ENCODE measurements at places on chromosomes 5 and 9.

- no peak for DNase-seq
Measured at GRCh38 chr9:75964427-75964826, 74.0 kb downstream of the PCSK5 start.

DNA sequence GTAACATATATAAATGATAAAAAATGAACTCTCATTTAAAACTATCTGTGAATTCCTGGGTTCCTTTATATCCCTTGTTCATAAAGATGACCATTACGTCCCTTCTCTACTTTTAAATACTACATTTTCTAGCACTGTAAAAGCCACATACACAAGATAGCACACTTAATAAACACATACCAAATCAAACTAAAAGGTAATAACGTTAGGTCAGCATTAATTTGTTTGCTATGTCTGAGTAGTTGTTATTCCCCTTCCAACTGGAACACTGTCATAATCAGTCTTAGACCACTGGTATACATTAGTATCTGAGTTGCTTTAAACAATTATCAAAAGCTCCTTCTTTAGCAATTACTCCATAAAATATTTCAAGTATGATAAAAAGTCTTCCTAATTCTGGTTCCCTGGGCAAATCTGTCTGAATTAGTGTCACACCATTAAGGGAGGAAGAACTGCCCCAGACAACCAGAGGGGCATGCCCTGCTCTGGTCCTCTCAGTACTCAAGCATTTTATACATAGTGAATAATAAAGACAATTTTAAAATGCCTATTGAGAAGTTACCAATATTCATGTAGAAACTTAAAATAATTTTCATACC is 98.1 kb downstream of the RAPGEF6 start:
- no peak for DNase-seq

GRCh38 chr9:121217609-121218292 is 16.1 kb upstream of the RAB14 start:
- no peak for DNase-seq

GRCh38 chr5:76303921-76304320 is 99.2 kb upstream of the IQGAP2 start:
- no peak for DNase-seq

DNA sequence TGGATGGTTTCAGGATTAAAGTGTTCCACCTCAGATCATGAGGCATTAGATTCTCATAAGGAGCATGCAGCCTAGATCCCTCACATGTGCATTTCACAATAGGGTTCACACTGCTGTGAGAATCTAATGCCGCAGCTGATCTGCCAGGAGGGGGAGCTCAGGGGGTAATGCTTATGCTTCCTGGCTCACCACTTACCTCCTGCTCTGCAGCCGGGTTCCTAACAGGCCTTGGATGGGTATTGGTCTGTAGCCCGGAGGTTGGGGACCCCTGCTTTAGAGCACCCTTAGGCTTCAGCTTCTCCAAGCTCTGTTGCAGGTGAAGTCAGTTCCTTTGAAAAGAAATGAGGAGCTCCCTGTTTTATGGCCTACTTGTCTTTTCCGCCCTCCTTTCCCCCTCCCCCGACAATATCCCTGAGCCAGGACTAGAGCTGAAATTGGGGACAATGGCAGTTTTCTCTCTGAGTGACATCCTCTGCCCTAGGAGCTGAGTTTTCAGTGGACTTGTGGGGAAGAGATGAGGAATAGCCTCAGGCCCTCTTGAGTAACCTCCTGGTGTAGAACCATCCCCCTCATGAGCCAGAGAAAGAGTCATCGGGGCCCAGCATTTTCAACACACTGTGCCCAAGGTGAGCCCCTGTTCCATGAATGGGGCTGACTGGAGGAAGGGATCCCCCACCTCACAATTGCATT is 16.2 kb upstream of the MAT2B start:
- DNase-seq: no peak

DNA sequence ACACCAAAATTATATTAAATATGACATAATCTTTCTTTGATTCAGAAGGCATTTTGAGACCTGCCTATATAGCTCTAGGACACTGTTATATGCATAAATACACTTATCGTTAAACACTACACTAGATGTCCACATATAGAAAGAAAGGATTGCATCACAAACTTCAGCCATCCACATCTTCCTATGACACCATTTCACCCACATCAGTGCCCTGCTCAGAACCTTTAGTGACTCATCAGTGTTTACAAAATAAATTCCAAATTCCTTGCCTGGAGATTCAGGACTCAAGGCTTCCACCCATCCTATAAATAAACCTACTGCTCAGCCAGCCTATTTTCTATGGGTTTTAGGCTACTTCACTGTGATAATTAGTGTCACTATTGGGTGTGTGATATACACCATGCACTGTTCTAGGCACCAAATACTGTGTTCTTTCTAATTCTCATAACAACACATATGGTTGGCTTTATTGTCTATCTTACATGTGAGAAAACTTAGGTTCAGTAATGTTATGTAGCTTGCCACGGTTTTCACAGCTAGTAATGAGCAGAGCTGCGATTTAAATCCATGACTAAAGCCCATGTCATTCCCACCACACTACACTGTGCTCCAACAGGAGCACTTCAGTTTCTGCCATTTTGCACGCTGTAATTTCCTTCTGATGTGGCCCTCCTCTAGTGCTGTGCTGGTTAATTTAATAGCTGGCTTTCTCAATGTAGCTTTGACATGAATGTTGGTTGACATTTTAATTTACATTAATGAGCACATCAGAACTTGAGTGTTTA is 103.3 kb downstream of the SREK1 start:
- DNase-seq: no peak

DNA sequence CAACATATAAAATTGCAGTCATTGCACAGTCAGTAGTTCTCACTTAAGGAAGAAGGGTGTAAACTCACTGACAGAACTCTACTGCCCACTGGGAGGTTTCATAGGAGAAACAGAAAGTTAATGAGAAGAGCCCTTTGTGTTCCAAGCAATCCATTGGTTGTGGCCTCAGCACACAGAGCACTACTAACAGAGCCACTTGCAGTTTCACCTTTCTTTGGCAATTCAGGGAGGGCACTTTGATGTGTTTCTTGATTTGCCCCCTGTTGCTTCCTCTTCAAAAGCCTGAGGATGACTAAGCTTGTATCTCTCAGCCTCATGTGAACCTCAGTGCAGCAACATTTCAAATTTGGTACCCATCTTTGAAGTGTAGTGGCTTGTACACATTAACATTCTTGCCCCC is 409.4 kb downstream of the DMRTA1 start:
- DNase-seq: no peak

DNA sequence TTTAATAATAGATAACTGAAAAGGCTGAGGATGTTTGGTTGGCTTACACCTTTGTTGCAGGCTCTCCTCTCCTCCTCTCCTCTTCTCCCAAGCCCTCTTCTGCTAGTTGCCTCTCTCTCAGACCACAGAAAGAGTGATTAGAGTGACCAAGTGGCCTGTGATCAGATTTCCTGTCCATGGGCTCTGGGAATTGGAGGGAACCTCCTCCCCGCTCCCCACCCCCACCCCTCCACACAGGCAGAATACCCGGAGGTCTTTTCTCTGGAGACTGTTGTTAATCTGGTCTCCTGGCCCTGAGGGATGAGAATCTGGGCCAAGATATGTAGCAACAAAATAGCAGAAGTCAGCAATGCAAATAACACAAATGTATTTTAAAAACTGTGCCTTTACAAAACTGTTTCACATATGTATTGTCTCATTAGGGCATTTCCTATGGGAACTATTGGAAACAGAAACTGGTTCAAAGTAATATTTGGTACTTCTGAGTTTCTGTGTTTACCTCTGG is 361.3 kb downstream of the NR2F1-AS1 start:
- DNase-seq: no peak

DNA sequence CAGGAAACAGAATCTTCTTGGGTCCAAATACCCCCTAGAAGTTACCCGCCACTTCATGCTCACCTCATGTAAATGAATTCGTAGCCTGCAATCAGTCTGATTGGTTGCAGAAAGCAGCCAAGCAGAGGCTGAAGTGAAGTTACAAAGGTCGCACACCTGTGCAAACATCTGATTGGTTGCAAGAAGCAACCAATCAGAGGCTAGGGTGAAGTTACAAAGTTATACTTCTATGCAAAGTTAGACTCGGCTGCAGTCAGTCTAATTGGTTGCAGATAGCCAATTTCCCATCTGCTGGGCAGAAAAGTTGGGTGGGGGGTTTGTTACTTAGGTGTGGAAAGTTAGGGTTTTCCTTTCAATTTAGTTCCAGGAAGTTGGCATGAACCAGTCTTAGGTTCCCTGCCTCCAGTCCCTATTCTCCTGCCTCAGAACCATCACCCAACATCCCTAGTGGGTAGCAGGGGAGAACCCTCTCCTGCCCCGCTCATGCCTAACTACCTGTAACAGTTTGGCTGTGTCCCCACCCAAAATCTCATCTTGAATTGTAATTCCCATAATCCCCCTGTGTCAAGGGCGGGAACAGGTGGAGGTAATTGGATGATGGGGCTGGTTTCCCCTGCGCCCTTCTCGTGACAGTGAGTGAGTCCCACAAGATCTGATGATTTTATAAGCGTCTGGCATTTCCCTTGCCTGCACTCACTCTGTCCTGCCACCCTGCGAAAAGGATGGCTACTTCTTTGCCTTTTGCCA is 1.2 kb upstream of the RUSC2 start:
- DNase-seq: no peak

DNA sequence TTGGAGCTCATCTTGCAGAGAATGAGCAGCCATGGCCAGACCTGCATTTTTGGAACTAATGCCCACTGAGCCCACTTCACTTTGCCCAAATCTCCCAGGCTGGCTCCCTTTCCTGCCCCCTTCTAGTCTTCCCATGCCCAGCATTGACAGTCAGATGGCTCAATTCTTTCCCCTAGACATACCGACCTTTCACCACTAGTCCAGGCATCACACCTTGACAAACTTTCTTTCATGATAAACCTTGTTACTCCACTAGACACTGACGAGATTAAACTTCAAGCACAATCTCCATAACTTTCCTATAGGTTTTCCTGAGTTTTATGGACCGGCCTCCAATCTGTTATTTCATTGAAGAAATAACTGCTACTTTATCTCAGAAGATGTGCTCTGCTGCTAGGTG is 47.8 kb upstream of the RAI14 start:
- DNase-seq: no peak

DNA sequence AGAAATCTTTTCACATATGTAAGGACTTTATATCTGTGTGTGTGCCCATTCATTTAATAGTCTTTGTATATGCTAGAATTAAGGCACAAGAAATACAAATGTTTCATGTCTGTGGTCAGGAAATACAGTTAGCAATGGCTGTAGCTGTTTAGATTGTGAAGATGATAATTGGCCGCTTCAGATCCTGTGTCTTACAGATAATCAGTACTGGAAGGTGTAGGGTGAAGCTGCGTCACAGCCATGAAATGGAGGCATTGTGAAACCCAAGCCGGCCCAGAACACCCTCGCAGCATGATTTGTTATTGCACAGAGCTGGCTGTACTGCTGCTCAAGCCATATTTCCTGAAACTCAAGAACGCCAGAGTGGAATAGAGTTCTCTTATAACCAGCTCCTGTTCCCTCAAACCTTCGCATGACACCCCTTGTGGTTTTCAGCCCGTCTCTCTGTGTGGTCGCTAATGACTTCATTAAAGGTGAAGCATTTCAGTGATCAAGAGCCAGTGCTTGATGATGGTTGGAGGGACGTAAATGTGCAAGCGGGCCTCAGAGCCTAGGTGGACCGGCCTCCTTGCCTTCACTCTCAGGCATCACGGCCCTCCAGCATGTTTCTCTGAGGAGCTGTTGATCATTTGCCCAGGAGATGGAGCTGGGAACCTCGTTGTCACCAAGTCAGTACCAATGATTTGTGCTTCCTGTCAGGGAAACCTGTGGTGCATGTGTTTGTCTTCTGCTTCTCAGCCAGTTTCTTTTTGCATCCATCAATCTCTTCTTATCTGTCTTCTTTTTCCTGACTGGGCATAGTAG is 80.1 kb downstream of the F2RL2 start:
- no peak for DNase-seq

DNA sequence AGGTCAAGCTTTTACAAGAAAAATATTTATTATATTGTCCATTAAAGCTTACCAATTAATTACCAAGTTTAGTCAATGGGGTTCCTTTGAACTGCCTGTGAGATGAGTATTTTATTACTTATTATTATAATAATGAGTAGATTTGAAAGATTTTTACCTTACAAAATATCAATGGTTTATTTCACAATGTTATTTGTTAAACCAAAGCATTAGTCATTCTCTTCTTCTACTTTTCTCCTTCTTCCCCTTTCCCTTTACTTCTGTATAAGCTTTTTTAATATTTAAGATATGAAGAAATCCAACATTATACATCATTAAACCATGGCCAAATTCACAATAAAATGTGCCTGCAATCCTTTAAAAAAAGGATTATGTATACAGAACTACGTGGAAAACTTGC is 369.5 kb downstream of the ARL15 start:
- DNase-seq: no peak

DNA sequence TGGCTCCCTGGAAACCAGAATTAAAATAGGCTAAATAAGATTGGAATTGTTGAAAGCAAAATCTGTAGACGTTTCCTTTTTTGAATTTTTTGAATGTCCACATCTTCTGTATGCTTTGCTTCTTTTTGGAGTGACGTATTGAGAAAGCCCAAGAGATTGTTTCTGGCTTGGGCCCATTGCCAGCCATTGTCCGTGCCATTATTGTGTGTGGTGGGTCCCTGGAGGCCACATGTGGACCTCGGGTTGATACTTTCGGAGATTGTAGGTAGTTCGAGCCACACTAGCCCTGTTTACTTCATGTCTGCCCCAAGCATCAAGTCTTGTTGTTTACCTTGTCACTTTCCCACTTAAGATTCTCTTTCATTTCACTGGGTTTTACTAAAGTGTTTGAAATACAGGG is 106.0 kb downstream of the PALM2AKAP2 start:
- no peak for DNase-seq

DNA sequence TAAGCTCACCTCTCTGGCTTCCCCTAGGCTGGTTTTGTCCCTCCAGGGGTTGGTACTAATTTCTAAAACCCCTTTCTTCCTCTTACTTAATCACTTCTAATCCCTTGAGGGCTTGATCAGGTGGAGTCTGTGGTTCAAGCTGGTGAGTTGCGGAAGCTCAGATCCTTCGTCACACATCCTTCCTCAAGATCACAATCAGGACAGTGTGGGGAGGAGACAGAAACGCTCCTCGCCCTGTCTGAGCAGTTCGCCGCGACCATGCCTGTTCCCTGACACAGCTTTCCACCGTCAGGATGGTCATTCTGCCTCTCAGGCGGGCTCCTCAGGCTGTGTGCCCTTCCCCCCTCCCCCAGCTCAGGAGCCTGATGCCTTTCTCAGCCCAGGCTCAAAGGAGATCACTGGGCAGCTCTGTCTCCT is 24.3 kb downstream of the CPLX2 start:
- DNase-seq: no peak

DNA sequence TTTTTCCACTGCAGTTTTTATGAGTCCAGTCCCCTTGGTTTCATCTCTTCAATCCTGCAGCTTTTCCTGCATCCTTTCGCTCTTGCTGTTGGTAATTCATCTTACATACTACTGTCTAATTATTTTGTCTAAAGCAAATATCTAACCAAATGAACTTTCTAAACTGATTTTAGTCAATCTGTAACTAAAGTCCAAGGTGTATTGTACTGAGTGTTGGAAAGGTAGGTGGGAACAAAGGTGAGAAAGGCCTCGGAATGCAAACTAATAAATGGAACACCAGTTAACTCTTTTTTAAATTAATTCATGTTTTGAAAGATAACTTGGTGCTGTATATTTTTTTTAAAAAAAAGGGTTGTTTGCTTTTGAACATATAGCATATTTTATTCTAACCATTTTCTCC is 152.7 kb upstream of the CYLC2 start:
- DNase-seq: no peak

All from HuH-7 (cell line).